HFFc6 (cell line): ENCODE measurements at places on chromosomes 16 and 17. TPM values are rescaled to one million over a fixed set of nuclear protein-coding genes. Genes with fewer than 3 reads are reported as not detected.

- H3K36me3 ChIP-seq, result peaks cover 28% of the 10 kb centered on the region
- H3K4me1 ChIP-seq, result peaks cover 16% of the 10 kb centered on the region; the same call in 1 of the 2 replicates
- DNase-seq, result no peak
- H3K27ac ChIP-seq, result peak overlapping the region; percentile 40; the same call in 1 of the 2 replicates
- H3K27me3 ChIP-seq, result no peaks in the 10 kb centered on the region; the same call in 1 of the 2 replicates
These were observed 156.4 kb downstream of the SNX29 start for GRCh38 chr16:12132850-12133440.

GRCh38 chr16:12573730-12574383 is 229.8 kb downstream of the CPPED1 start:
- no peak overlapping the region for H3K4me3 ChIP-seq
- H3K27ac ChIP-seq, result no peak overlapping the region
- no peaks in the 10 kb centered on the region; the same call in 1 of the 2 replicates for H3K27me3 ChIP-seq
- no peak for DNase-seq
- H3K4me1 ChIP-seq, result no peaks in the 10 kb centered on the region

The RPL26 gene
- 1,301 to 1,355 TPM (median 1,317 TPM) in 3 replicates for total RNA-seq

GRCh38 chr16:50821586-50821985 is 79.7 kb downstream of the CYLD start:
- peaks cover 23% of the 10 kb centered on the region for H3K27me3 ChIP-seq
- H3K27ac ChIP-seq, result no peak overlapping the region
- peak; percentile 16 for DNase-seq
- H3K36me3 ChIP-seq, result no peaks in the 10 kb centered on the region
- H3K4me1 ChIP-seq, result no peaks in the 10 kb centered on the region
- H3K4me3 ChIP-seq, result no peak overlapping the region

The SECTM1 gene
- 1.5 to 2.8 TPM (median 2.0 TPM) in 3 replicates for total RNA-seq

DNA sequence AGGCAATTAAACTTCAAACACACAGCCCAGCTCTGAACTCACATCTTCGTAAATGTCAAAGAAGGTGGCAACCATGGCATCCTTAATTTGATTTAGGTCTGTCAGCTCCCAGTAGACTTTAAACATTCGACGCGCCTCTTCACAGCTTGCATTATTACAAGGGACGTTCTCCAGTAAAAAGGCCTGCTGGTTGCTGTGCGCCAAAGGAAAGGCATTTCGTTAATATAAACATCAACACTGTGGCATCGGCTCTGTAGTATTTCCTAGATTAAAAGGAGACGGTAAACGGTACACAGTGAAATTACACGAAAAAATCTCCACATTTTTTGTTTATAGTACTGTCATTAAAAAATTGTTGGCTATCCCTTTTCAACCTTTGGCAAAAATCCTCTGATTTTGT is 116.8 kb upstream of the NETO2 start:
- no peak for DNase-seq
- peaks cover 5% of the 10 kb centered on the region; the same call in 1 of the 2 replicates for H3K4me1 ChIP-seq
- no peak overlapping the region for H3K4me3 ChIP-seq
- no peaks in the 10 kb centered on the region; the same call in 1 of the 2 replicates for H3K36me3 ChIP-seq

DNA sequence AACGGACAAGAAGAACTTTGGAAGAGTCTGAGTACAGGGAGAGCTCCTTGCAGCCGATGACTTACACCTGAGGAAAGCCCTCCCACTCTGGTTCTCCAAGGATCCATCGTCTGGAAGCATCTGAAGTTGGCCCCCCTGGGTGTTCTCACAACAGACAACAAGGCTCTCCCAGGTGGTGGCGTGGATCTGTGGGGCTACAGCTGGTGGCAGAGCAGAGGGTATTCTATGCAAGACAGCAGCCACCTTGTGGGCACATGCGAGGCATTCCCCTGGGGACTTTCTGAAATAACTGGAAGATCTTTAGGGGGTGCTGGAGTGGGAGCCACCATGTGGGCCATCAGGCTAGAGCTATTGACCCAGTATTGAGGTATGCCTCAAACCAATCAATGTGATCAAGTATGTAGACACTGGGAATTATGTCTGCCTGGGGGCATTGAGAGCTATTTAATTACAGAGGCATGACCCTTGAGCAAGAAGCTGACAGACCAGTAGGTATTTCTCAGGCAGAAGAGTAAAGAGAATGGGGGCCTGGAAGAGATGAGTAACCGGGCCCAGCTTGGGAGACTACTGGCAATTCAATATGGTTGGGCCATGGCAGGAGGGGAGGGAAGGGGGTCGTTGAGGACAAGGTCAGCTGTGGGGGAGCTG is 6.9 kb upstream of the KRT19 start:
- no peak overlapping the region for H3K4me3 ChIP-seq
- H3K4me1 ChIP-seq, result peaks cover 49% of the 10 kb centered on the region
- H3K36me3 ChIP-seq, result no peaks in the 10 kb centered on the region
- DNase-seq, result no peak
- H3K27me3 ChIP-seq, result peaks cover 1% of the 10 kb centered on the region; the same call in 1 of the 2 replicates

DNA sequence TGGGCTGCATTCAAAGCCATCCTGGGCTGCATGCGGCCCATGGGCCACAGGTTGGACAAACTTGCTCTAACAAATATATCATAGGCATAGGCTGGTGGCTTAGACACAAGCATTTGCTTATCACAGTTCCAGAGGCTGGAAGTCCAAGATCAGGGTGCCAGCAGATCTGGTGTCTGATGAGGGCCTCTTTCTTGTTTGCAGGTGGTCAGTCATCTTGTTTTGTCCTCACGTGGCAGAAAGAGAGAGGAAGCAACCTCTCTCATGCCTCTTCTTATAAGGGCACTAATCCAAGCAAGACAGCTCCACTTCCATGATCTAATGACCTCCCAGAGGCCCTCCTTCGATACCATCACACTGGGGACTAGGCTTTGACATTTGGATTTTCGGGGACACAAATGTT is 238.7 kb upstream of the TNRC6C start:
- H3K27me3 ChIP-seq, result peaks cover 22% of the 10 kb centered on the region
- H3K27ac ChIP-seq, result no peak overlapping the region
- H3K4me3 ChIP-seq, result no peak overlapping the region

DNA sequence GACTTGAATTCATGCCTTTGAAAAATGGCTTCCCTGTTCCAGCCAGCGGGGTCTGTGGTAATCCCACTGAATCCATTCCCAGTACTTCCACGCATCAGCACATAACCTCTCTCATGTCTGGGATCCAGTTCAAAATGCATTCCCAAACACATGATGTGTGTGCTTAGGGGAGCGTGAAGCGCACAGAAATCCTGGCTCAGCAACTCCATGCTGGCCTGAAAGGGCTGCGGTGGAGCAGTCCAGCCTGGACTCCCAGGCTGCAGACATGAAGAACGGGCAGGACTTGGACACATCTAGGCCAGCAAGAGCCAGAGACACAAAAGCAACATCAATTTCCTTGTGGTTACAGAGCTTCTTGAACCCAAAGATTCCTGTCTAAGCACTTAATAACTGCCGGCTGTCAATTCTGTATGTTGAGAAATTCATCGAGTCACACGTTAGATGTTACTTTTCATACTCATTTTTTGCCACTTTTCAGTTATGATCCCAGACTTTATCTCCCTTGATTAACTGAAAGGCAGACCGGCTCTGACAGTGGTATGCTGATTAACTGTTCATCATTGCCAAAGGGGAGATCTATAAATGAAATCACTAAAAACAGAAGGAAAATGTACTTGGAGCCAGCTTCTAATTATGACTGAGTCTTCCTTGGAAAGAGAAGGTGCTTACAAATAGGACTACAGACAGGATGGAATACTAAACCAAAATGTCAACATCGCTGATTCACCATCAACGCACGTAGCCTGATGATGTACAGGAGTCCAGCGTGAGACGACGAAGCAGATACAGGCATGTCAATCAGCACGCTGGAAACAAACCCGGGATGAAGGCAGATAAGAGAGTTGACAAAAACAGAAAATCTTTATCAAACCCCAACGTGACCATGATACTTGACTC is 23.0 kb downstream of the NSMCE1 start:
- H3K36me3 ChIP-seq, result peaks cover 8% of the 10 kb centered on the region; the same call in 1 of the 2 replicates
- DNase-seq, result peak; percentile 84
- peaks cover 3% of the 10 kb centered on the region; the same call in 1 of the 2 replicates for H3K27me3 ChIP-seq
- peaks cover 96% of the 10 kb centered on the region for H3K4me1 ChIP-seq
- peak overlapping the region; percentile 74 for H3K4me3 ChIP-seq

The SSTR5 gene
- not detected in 3 replicates for total RNA-seq
